ENCODE measurements at places on chromosomes 12 and 14. TPM values are rescaled to one million over a fixed set of nuclear protein-coding genes. Genes with fewer than 3 reads are reported as not detected.

Gene FLVCR2
- 14.0 TPM for total RNA-seq

Gene PAPOLA
- total RNA-seq = 197 TPM

Gene CD4
- 15.4 TPM for total RNA-seq

Gene EIF2S3B
- 0.59 TPM for total RNA-seq

Gene SLC5A8
- 0.22 TPM for total RNA-seq

Data from spinal cord (tissue), 10 donors.